ENCODE measurements at places on chromosomes 16 and 17. TPM values are rescaled to one million over a fixed set of nuclear protein-coding genes. Genes with fewer than 3 reads are reported as not detected.

- DNase-seq, result peak; percentile 62
These were observed 17.5 kb downstream of the CMTM3 start for GRCh38 chr16:66621973-66622372.

- no peak for DNase-seq
These were observed 33.6 kb upstream of the CCR7 start for GRCh38 chr17:40598619-40599467.

GRCh38 chr17:1485423-1486376, 6.8 kb downstream of the MYO1C start:
- peak; percentile 88 for DNase-seq

HOXB5 gene
- total RNA-seq, result 2.8 TPM

GRCh38 chr16:24967074-24967473, 48.1 kb downstream of the ARHGAP17 start:
- no peak for DNase-seq

DNA sequence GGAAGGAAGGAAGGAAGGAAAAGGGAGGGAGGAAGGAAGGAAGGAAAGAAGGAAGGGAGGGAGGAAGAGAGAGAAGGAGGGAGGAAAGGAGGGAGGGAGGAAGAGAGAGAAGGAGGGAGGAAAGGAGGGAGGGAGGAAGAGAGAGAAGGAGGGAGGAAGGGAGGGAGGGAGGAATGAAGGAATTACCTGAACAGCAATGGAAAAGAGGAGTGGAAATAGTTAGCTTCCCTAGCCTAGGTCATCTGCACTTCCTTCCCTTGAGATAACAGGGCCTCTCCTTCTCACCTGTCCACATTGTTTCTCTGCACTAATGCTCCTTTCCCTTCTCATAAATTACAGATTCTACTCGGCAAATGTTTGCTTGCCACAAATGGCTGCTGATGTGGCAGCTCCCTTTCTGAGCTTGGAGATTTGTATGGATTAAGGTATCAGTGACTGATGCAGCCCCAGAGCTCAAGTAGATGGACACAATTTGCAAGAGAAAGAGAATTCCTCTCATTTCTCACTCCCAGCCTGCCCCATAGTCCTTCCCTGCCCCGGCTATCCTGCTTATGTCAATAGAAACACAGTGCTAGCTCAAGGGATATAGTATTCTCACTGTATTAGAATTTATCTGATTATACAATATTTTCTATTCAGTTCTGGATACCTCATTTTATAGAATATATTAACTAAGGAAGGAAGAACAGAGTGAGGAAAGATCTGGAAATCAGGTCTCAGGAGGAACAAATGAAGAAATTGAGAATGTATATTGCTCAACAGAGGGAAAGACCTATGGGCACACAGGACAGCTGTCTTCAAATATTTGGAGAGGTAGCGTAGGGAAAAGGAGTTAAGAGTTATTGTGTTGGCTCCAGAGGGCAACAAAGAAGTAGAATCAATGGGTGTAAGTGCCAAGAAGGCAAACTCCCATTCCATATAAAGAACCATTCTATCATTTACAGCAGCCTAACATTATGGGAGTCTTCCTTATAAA, 14.6 kb downstream of the HOXB1 start:
- no peak for DNase-seq

TNFSF12 gene
- 65.1 TPM for total RNA-seq

DNA sequence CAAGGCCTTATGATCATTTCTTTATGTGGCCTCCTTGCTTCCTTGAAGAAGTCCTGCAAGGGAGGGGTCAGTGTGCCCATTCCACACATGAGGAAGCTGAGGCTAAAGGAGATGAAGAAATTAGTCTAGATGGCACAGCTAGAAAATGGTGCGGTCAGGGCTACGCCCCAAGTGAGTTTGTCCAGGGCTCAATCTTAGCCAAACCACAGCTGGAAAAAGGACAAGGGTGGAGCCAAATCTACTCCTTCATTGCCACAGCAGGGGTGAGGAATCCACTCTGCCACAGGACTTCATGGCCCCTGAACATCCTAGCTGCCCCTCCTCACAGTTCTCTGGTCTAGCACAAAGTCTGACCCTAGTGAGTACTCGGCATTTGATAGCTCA, 16.2 kb downstream of the BEAN1 start:
- no peak for DNase-seq

All from posterior vena cava (tissue), 2 donors.